Activated CD4-positive, alpha-beta T cell treated with anti-CD3 and anti-CD28 coated beads, Interleukin-2, amount 50 U/mL, for 16 hours (primary cell): ENCODE measurements at places on chromosomes 3 and 15.

GRCh38 chr3:38627956-38628355, 21.5 kb downstream of the SCN5A start:
- peak; percentile 18 for DNase-seq

DNA sequence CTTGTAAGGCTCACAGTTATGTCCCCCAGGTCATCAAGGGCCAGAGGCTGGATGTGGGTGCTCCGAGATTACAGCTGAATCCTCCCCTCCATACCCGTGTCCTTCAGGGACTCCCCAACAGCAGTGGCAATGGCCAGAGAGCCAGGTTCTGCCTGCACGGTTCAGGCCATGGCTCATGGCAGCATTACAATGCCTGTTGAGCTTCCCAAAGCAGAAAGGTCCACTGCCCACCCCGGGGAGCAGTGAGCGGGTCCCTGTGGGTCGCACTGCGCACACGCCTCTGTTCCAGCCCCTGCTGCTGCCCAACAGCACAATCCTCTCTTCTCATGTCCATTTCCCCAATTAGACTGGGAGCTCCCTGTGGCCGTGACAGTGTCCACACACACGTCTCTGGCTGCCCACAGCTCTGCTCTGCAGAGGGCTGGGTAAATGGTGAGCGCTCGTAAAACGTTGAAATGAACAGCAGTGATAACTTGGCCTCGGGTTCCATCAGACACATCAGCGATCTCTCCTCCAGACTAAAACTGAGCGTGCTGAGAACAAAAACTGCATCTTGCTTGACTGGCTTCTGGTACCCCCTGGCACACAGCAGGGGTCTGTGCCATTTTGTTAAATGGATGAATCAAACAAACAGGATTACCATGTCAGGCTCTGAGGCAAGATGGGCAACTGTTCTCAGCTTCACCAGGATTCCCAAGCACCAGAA, 80.4 kb downstream of the VGLL4 start:
- no peak for DNase-seq

- no peak for DNase-seq
Measured at GRCh38 chr3:133361435-133361834, 38.4 kb upstream of the BFSP2 start.

- no peak for DNase-seq
Measured at GRCh38 chr15:73382115-73382514, 13.4 kb upstream of the HCN4 start.

DNA sequence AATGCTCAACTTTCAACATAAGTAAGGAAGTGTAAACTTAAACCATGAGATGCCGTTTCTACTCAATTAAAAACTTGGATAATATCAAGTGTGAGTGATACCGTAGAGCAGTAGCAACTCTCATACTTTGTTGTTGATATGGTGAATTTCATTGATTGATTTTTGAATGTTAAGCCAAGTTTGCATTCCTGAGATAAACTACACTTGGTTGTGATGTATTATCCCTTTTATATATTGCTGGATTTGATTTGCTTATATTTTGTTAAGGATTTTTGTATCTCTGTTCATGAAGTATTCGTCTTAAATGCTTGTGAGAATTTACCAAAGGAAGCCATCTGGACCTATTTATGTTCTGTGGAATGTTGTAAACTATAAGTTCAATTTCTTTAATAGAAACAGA, 21.7 kb downstream of the SLMAP start:
- DNase-seq: no peak

DNA sequence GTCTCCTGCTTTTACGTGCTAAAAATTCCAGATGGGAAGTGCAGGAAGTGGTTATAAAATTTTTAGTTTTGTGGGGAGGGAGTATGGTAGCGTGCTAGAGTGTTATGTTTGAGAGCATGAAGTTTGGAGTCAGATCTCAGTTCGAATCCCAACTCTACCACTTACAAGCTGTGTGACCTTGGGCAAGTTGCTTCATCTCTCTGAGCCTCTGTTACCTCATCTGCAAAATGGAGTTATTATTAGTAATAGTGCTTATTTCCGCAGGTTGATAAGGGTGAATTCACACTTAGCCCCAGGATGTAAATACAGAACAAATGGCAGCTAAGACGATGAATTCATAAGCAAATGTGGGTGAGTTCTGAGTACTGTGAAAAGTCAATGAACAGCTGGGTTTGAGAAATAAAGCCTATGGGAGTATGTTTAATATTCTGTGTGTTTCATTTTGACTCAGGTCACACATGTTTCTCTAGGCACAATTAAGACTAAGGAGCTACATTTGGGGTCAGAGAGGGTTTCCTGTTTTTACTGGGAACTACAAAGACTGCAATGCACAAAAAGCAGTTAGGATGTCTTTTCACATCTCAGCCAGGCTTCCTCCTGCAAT, 73.1 kb upstream of the FEZF2 start:
- peak; percentile 1 for DNase-seq

DNA sequence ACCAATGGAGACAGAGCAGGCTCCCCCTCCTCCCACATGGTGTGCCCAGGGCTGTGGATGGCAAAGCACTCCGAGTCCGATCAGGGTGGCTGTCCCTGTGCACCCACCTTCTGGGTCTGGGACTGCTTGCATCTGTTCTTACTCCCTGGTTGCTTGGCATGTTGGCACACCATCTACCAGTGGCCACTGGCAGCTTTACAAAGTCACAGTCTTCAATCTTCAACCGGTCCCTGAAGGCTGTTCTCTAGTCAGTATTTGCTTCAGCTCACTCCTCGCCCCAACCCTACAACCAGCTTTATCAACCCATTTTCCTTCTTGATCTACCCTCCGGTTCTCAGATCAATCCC, 14.8 kb downstream of the HOMER2 start:
- no peak for DNase-seq

DNA sequence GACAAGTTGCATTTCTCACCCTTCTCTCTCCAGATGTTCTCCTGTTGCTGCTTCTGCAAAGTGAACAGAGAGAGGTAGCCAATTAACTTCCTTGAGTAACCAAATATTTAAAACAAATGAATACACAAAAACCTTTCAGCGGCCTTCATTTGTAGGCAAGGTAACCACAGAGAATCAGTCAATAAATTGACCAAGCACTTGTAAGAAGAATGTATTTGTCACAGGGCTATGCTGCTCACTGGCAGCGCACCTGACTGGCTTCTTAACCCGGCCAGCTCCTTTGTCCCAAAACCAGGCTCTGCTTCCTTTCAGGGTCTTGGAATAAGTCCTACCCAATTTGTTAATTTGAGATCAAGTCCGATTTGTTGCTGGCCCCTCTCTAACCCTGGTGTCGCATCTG, 43.5 kb upstream of the STXBP5L start:
- DNase-seq: no peak

DNA sequence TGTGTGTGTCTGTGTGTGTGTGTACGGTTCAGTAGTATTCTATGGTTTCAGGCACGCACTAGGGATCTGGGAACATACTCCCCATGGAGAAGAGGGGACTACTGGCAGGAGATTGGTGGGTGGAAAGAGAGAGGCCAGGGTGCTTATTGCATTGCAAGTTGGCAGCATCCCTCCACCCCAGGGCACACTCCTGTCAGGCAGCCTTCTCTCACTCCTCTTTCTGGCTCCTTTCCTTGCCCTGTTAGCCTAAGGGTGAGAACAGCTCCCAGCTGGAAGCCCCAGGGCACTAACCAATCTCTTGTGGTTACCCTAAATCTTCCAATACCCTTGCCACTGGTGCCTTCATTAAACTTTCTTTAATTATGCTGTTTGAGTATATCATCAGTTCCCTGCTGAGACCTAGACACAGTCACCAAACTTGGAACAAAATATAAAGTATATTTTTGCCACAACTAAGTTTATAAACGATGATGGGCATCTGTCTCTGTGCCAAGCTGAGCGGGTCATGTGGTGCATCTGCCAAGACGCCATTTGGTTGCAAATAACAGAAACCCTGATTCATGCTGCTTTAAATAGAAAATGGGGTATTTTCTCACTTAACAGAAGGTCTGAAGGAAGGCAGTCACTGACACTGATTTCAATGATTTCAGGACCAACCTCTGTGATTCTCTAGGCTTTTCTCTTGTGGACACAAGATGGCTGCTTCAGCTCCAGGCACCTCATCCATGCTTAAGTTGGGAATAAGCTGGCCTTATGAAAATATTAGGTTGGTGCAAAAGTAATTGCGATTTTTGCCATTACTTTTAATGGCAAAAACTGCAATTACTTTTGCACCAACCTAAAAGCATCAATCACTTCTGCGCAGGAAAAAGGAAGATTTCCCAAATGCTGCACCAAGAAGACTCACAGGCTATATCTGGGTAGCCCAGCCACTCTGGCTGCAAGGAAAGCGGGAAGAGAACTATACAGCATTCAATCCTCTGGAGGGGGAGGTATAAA, 476.9 kb upstream of the PROK2 start:
- no peak for DNase-seq

DNA sequence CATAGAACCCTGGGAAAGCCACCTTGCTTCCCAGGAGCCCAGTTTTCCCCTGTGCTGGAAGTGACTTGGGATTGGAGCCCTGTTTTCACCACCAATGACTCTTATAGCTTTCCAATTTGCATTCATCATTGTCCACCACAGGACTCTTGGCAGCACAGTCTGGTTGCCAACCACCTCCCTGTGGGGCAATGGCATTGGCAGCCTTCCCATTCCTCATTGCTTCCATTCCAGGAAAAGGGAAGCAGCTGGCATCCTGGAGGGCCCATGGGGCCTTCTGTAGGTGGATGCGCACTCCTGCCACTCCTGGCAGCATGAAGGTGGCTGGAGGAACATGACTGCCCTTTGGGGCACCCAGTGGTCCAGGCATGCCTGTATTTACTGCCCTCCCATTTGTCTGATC, 57.7 kb downstream of the FEM1B start:
- no peak for DNase-seq

DNA sequence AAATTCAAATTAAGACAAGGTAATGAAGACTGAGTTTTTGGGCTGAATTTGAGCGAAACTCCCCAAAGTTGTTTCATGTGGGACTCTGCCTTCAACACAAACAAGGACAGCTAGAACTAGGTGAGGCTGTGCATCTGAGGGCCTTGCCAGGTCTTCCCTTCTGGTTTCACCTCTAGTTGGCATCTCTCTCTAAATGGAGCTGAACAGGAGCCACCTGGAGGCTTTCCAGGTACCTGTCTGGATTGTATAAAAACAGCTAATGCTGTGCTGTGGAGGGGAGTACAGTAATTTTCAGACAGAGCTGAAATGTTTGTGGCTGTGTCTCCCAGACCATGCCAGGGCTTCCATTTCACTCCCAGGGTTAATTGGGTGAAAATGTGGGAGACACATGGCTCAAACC, 27.1 kb downstream of the TRIM71 start:
- DNase-seq: no peak

GRCh38 chr15:71386005-71386404, 270.7 kb downstream of the THSD4 start:
- DNase-seq: no peak

- DNase-seq: no peak
Measured at GRCh38 chr15:63941698-63942465, 104.4 kb downstream of the DAPK2 start.

DNA sequence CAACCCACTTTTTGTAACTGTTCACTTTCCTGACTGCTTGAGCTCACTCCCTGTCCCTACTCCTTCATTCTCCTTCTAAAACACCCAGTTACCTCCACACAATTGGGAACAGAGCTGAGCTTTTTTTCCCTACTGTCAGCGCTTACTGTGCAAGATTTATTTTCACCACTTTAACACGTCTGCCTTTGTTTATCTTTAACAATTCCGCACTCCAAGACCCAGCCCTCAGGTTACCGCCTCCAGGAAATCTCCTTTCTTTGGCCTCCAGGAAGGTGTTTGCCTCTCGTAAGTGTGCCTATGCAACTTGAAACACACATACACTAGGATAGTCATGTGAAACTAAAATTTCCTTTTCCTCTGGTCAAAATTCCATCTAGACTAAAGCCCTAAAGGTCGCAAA, 271.9 kb upstream of the TPRG1 start:
- DNase-seq: no peak

- no peak for DNase-seq
Measured at GRCh38 chr15:85972805-85973540, 106.7 kb upstream of the AGBL1 start.
